ENCODE measurements at places on chromosomes 11 and 22.
A peak's percentile ranks its signal among the peaks of the same experiment; 100 is the strongest.

DNA sequence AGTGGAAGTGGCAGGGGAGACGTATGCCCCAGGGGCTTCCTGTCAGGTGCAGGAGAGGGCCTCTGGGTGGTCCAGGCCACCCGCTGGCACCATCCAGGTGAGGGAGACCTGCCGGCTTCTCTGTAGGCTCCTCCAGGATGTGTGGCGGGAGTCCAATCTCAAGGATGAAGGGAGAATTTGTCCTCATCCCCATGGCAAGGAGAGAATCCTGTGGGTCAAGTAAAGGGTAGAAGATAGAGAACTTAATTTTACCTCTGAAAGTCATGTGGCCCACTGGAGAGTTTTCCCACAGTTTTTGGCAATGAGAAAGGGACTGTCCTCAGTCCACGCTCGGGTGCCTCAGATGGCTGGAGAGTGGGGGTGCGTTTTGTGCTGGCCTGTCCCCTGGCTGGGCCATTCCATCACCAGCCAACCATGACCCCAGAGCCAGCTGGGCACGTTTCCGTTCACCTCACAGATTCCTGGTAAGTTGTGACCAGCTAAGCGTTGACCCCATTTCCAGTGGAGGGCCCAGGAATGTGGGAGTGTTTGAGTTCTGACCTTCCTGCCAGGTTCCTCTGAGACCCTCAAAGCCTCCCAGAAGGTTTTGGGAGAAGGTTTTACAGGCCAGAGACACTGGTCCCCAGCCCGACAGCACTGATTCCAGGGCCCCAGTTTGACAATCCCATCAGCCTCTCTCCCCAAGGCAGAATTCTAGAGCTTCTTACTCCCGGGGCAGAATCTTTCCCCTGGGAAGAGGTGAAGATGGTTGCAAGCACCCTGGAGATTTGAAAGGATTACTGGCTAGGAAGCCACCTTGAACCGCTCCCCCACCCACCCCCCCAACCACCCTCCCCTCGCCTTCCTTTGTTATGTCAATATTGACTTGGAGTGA lies 2.6 kb downstream of the OVOL1 start:
- DNase-seq: no peak

DNA sequence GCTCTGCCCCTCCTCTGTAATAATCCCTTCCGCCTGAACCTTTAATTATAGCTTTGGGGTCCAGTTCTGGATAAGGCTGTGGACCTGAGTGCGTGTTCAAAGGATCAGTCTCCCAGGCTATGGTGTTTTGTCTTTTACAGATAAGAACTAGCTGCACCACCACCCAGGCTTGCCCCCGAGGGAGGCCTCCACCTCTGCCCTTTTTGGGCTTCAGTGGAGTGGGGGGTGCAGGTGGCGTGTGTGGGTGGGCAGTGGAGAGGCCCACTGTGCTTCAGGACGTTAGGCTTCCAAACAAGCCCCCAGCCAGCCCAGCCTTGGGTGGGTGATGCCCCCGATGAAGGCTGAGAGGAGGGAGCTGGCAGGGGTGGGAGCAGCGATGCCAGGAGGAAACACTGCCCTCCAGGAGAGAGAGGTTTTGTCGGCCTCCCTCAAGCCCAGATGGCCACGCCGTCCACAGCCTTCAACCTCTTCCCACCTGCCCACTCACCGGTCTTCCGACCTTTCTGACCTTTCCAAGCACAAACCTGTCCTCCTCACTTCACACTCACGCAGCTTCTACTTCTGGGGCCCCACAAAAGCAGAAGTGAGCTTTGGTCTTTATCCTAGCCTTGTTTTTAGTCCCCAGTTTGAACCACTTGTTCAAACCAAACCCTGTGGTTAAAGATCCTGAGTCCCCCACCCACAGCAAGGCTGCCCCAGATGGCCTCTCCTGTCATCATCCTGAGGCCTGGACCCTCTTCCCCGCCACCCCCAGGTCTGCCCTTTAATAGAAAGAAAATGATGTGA lies 20.4 kb downstream of the PSMD13 start:
- no peak for DNase-seq

- DNase-seq: no peak
Measured at GRCh38 chr11:115564851-115565250, 60.6 kb upstream of the CADM1 start.

- no peak for DNase-seq
Measured at GRCh38 chr11:125397421-125397820, 98.6 kb downstream of the FEZ1 start.

DNA sequence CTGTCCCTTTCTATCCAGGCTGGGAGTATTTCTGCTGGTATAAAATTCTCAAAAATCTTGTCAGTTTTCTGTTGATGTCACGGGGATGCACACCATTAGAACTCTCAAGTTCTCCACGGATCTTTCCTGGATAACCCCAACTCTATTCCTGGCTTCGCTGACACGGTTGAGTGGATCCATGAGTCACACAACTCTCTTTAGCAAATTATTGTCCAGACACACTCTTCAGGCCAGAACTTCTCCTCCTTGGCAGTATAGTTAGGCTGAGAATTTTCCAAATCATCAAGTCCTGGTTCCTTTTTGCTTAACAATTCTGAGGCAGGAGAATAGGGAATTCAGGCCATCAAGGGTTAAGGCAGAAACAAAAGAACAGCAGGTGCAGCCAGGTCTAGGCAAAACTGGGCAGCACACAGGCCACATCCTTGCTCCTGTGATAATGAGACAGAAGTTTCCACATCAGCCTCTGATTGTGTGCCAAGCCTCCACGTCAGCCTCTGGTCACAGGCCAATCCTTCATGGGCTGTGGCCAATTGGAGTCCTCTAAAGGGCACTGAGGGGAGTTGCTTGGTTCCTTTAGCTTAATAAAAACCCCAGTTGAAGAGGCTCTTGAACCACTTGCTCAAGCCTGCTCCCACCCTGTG lies 5.7 kb upstream of the ACAT1 start:
- DNase-seq: no peak

DNA sequence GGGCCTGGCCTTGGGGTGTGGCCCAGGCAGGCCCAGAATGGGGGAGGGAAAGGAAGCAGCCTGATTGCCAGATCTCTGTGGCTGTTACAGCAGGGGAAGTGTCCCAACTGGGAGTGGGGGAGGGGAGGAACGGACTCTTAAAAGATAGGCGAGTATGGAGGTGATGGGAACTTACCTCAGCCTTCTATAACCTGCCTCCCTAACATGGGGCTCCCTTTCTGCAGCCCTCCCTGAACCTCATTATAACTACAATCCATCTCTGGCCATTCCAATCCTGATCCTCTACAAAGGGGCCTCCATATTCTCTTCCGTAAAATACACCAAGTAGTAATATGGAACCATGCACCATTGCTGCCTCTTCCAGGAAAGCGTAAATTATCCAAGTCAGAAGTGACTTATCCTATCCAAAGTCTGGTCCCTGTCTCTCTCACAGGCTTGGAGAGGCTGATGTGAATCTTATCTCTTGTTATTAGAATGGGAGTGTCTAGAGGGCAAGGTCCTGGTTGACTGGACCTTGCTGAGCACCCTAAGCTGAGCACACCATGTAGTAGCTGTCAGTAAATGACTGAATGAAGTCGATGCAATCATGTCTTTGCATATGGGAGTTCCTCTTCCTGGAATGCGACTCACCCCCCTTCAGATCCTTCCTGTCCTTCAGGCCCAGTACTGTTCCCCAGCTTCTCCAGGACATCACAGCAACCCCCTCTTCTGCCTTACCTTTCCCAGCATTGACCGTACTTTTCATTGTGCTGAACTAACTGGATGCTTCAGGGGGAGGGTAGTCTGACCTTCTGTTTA lies 5.9 kb downstream of the RHOG start:
- DNase-seq: peak; percentile 82

DNA sequence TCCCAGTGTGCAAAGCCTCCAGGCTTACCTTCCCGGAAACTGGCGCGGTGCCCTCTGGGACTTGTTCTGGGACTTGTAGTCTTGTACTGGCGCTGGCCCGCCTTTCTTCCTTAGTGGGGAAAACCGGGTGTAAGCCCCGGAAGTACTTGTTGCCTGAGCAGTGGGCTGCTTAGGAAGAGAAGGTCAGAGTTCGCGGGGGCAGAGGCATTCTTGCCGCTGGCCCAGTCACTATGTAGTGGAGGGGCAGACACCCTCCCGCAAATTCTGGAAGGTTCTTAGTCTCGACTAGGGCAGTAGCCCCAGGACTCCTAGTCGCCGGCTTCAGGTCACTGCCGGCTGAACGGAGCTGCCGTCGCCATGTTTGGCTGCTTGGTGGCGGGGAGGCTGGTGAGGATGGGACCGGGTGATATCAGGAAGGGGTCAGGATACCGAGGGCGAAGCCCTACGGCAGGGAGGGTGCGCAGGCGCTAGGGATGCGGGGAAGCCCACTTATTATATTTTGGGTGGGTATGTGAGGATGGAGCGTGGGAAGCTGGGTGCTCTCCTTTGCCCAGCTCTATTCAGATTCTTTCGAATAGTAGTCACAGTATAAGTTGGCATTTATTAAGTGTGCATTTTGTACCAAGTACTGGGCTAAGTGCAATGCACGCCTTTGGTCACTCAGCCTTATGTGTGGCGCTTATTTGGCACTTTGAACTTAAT lies at the start of gene HIKESHI:
TSS of gene HIKESHI (plus strand) at position 149 of the 702 bp plus-strand sequence. CDS start at position 358, 209 bp downstream.
- DNase-seq: peak; percentile 94

DNA sequence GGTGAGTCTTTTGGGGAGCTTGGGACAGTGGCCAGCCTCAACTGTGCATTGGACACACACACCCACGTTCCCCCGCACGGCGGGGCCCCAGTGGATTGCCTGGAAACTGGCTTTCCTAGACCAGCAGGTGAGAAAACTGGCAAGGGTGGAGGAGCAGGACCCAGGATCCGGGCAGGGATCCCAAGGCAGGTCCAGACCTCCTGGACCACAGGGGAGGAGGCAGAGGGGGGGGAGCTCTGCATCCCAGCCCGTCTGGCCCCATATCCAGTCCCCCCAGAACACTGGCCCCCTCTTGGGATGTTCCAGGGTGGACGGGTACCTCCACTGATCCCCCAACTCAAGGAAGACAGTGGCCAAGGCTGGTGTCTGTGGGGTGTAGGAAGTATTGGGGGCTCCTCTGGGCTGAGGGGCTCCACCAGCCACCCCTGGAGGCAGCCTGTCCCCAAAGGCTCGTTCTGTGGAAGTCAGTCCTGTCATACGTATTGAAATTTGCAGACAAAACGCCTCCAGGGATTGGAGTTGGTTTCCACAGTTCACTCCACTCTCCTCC lies 89.3 kb upstream of the LINC01488 start:
- no peak for DNase-seq

DNA sequence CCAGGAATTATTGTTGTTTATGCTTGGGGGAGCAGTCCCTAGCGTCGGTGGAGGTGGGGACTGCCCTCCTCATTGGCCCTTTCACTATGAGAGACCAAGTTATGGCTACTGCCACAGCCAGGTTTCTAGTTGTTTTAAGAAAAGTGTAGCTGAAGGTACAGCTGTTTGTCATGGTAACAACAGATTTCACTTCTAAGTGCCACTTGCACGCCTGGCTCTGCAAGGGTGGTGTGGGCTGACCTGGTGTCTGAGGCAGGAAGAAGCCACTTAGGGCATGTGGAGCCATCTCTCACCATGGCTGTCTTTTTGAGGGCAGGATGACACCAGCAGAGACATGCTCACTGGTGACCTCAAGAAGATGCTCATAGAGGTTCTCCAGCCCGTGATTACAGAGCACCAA lies 46.3 kb upstream of the MPEG1 start:
- DNase-seq: no peak

DNA sequence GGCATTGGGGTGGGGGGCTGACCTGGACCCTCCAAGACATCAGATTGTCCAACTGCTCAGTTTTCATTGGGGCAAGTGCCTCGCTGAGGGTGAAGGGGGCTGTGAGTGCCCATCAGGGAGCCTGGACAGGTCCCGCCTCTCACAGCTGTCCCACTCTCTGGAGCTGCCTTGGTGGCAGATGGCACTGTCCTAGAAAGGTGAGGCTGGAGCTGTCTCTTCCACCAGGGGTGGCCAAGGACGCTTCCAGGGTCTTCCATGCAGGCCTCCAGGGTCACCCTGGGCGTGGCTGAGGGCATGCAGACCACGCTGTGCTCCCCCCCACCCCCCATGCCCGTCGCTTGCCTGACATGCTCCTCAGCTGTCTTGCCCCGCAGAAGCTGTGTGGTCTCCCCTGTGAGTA lies 53.5 kb upstream of the CCDC188 start:
- DNase-seq: no peak

DNA sequence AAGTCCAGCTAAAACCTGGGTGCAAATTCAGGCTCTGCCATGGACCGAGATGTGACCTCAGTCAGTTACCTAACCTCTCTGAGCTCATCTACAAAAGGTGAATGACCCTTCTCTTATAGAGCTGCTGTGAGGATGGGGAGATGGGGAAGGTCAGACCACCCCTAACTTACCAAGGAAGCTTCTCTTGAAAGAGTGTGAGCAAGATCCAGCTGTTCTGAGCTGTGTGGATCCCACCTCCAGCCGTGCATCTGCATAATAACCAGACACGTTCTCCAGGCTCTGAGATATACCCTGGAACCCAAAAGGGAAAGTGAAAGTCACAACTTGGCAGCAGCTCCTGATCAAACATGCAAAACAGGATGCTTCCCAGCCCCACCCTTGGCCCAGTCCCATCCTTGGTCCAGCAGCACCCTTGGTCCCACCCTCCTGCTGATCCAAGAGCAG lies at the start of gene APOL3:
TSS of gene APOL3 (minus strand) at position 257 of the 444 bp plus-strand sequence. CDS start 11,700 bp downstream, outside the sequence.
- peak; percentile 64 for DNase-seq

DNA sequence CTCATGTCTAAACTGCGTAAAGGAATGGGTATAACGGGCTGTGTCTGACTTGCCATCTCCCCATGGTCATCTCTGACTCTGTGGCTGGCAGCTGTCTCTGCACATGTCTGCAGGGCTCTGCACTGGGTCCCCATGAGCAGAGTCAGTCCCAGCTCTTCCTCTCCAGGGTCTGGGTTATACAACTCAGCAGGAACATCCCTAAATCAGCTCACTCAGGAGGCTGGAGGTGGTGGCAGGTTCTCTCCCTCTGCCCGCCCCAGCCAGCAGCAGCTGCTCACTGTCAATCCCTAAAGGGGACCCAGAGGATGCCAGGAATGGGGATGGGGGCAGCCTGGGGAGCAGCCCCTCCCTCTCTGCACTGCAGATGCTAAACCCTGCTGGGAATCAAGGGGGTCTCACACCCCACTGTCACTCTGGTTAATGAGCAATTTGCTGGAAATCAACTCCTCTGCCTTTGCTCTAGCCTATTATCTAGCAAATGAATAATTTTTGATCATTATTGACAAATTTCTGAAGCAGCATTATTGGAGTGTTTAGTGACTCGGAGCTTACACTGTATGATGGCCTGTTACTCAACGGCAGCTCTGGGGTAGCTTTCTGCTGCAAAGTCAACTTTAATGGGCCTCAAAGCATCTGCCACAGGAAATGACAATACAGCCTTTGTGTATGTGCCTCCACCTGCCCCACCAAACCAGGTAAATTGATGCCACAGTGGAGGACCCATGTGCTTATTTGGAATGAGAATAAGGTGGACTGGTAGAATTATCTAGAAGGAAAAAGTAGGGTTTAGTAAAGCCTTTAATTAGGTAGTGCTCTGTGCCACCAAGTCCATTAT lies 55.7 kb upstream of the SHANK2 start:
- no peak for DNase-seq
